ENCODE measurements at places on chromosomes 2 and 18.

DNA sequence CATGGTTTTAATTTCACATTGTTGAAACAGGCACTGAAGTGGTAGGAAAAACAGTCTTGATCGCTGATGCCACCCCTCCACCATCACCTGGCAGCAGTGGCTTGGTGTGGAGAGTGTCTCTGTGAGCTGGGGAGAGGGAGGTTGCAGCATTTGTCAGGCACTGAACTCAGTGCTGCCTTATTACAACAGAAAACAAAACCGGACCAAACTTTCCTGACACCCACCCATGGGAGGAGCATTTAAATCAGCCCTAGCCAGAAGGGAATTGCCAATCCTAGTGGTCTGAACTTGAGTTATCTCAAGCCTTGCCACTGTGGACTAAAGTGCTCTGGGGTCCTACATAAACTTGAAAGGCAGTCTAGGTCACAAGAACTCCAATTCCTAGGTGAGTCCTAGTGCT lies 103.0 kb upstream of the LGALSL start:
- no peak for DNase-seq

DNA sequence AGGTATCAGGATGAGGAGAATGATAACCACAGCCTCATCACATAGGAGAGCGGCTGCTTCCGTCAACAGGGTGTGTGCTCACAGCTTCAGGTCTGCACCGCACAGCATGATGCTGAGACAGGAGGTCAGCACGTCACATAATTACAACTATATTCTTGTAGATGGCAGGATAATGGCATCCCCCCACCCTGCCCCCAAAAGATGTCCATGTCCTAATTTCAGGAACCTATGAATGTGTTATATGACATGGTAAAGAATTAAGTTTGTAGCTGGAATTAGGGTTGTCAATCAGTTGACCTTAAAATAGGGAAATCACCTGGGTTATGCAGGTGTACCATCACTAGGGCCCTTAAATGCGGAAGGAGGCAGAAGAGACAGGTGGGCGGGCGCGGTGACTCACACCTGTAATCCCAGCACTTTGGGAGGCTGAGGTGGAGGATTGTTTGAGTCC lies 73.9 kb downstream of the ARL4C start:
- no peak for DNase-seq

- no peak for DNase-seq
These were observed 720.5 kb downstream of the MBD2 start for GRCh38 chr18:53503914-53504441.

GRCh38 chr2:158041400-158041799 lies 60.3 kb upstream of the UPP2 start:
- DNase-seq: no peak

Data from stimulated activated CD4-positive, alpha-beta T cell treated with anti-CD3 and anti-CD28 coated beads, Interleukin-12 subunit alpha, Interleukin-12 subunit beta, amount 100 ng/mL, for 48 hours (primary cell).